ENCODE measurements at places on chromosomes 3 and 15. TPM values are rescaled to one million over a fixed set of nuclear protein-coding genes. Genes with fewer than 3 reads are reported as not detected.

DUSP7 gene
- 13.9 TPM for polyA plus RNA-seq

GCNT3 gene
- polyA plus RNA-seq = 0.57 TPM

DAZL gene
- not detected for polyA plus RNA-seq

SH3BP5 gene
- polyA plus RNA-seq = 47.2 TPM

CCK gene
- not detected for polyA plus RNA-seq

SELENOK gene
- 64.7 TPM for polyA plus RNA-seq

CCR9 gene
- 0.05 TPM for polyA plus RNA-seq

RCCD1 gene
- polyA plus RNA-seq = 17.0 TPM

ARGFX gene
- not detected for polyA plus RNA-seq

UQCRC1 gene
- 269 TPM for polyA plus RNA-seq

GPR171 gene
- not detected for polyA plus RNA-seq

FAM107A gene
- 4.2 TPM for polyA plus RNA-seq

ITPKA gene
- polyA plus RNA-seq = 0.52 TPM

CHRFAM7A gene
- 6.9 TPM for polyA plus RNA-seq

AADACL2 gene
- not detected for polyA plus RNA-seq

PIGBOS1 gene
- 16.2 TPM for polyA plus RNA-seq

BCHE gene
- 11.3 TPM for polyA plus RNA-seq

TMEM108 gene
- polyA plus RNA-seq = 1.6 TPM

RTP3 gene
- not detected for polyA plus RNA-seq

PLA2G4D gene
- polyA plus RNA-seq = 0.07 TPM

RNF13 gene
- 97.3 TPM for polyA plus RNA-seq

FEZF2 gene
- polyA plus RNA-seq = not detected

SLC6A1 gene
- 1.7 TPM for polyA plus RNA-seq

PHLDB2 gene
- 122 TPM for polyA plus RNA-seq

SCN11A gene
- polyA plus RNA-seq = 1.8 TPM

ANKRD63 gene
- 0.17 TPM for polyA plus RNA-seq

TTC23 gene
- polyA plus RNA-seq = 35.3 TPM

All from left kidney (tissue), 8 donors.